Left ventricle myocardium superior (tissue), 1 donor: ENCODE measurements at places on chromosomes 5 and 9. TPM values are rescaled to one million over a fixed set of nuclear protein-coding genes. Genes with fewer than 3 reads are reported as not detected.
A peak's percentile ranks its signal among the peaks of the same experiment; 100 is the strongest.

- peak; percentile 99 for DNase-seq
Measured at GRCh38 chr5:134466241-134467069, 54.8 kb upstream of the CDKN2AIPNL start.

DNA sequence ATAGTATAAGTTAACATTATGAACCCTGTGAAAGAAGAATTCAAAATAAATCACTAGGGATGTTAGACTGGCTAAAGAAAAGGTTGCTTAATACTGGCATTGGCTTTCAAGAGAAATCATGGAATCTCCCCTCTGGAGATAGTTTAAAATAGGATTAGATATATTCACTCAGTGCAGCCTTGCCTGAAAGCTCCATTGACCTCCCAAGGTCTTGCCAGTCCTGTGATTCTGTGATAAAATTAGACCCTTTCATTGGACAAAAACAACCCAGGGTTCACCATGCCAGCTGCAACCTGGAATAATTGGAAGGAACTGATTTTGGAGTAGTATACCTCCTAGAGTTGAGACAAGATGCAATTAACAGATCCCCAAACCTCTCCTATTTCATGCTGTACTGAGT is 588.1 kb upstream of the MEF2C start:
- no peak for DNase-seq

DNA sequence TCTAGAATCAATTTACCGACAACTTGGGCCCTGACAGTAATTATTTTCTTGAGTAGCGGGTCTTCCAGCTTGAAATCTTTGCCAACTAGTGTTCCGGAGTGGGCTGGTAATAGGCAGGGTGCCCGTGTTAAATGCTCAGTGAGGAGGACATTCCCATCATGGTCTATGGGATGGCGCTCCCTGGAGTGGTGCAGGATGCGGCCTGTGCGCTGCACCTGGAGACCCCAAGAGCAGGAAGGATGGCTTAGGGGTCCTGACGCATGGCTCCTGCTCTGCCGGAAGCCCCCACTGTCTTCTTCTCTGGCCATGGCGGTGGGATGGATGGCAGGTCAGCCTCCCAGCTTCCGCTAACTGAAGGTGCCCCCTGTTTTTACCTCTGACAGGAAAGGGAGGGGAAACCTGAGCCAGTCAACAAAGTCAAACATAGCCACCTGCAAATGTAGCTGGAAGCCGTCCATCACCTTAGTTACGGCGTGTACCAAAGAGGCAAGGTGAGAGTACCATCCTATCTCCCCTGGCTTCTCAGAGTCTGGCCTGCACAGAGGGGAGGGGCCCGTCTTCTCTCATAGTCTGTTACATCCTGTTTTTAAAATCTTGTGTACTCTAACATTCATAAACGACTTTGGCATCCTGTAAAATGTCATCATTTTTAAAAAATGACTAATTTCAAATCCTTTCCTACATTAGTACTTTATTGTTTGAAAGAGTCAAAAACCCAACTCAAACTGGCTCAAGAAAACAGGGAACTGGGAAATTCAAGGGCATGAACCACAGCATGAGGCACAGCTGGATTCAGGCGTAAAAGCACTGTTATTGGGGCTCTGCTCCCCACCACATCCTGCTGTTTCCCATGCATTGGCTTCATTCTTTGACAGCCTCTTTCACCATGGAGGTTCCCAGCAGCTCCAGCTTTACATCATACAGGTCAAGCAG is 28.5 kb upstream of the UNC5A start:
- DNase-seq, result no peak

GRCh38 chr5:3535414-3536211 is 60.0 kb upstream of the IRX1 start:
- DNase-seq, result no peak

The NXNL2 gene
- total RNA-seq, result not detected

The MARVELD2 gene
- total RNA-seq, result 1.8 TPM

The ADAMTS13 gene
- 3.1 TPM for total RNA-seq

- no peak for DNase-seq
Measured at GRCh38 chr9:14531341-14532269, 161.6 kb downstream of the ZDHHC21 start.

The PCDHA1 gene
- not detected for total RNA-seq

DNA sequence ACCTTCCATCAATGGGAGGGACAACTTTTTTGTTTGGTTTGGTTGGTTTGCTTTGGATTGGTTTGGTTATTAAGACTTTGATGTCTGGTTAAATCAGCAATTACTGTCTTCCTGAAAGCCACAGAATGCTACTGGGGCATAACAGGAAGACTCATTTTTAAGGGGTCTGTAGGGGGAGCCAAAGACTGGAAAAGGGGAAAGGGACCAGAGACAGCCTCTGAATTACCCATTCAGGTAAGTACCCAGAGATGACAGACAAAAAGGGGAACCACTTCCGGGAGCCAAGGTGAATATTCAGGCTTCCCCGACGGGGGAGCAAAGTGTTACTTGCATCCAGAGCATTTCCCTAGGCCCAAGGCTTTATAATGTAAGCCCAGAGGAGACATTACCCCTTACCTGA is 4.6 kb upstream of the FEM1C start:
- no peak for DNase-seq

- DNase-seq, result no peak
Measured at GRCh38 chr9:82116556-82116955, 128.0 kb downstream of the SPATA31D1 start.

DNA sequence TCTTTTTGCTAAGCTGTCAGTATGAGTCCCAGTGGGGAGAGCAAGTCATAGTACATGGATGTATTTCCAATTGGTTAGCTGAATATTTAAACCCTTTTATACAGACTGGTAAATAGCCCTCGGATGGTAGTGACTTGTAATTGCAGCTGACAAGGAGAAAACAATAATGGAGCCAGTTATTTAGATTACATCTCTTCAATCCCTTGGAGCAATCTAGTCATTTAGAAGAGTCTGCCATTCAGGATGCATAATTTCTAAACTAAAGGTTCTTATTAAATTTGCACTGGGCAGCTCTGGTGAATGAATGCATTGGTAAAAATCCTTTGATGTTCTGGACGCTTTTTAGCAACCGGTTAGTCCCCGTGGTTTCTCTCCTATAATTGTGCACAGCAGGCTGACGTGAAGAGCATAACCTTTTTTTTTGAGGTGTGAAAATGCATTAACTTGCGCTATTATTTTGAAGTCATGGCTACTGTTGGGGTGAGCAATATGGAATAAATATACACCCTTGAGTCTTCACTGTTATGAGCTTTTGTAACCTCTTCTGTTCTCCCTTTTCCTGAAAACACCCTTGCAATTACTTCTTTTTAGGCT is 158.6 kb upstream of the CD180 start:
- DNase-seq, result no peak

- no peak for DNase-seq
Measured at GRCh38 chr5:172553903-172554302, 87.2 kb upstream of the NEURL1B start.

The CDX1 gene
- total RNA-seq, result not detected

The FGF1 gene
- 43.6 TPM for total RNA-seq

The UBE2B gene
- total RNA-seq, result 236 TPM

The CD72 gene
- 0.77 TPM for total RNA-seq

The FOXD4L6 gene
- total RNA-seq, result not detected

The DELE1 gene
- total RNA-seq, result 107 TPM

- peak; percentile 65 for DNase-seq
Measured at GRCh38 chr5:78638423-78638822, 10.1 kb downstream of the LHFPL2 start.

DNA sequence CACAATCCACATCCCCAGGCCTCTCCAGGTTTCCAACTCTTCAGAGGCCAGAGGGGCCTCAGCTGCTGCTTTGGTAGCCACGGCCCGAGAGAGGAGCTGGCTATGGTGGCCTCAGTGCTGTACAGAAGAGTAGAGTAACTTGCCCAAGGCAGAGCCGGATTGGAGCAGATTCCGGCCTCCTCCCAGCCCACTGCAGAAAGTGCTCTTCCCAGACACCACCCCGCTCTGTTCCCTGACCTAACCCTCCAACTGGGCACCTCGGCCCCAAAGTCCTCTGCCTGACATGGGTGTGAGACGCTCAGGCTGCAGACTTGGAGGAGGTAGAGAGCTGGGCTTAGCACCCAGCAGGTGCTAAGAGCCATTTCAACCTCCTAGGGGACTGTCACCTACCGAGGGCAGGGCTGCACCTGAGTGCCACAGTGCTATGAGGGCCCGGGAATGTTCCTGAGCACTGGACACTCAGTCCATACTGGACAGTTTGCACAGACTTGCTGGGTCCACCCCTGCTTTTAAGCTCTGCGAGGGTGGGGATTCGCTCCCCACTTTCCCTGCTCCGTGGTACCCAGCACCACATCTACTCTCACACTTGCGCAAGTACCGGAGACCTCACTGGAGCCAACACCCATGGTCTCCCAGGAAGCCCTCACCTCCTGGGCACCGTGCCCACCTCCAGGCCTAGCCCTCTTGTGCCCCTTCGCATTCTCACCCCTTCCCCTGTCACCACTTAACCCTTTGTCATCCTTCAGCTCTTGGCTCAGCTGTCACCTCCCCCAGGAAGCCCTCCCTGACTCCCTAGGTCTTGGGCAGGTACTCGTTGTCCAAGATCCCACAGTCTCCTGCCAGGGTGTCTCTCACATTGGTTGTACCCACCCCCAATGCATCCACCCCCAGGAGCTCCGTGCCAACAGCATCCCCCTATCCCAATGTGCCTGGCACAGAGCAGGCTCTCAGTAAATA is 49.8 kb downstream of the DBH start:
- no peak for DNase-seq

The FGF10 gene
- 0.59 TPM for total RNA-seq

GRCh38 chr5:140348104-140348503 is 1.7 kb upstream of the HBEGF start:
- no peak for DNase-seq
